Cardiac muscle cell (in vitro differentiated cells and primary cell): ENCODE measurements at places on chromosomes 12 and 14.

GRCh38 chr12:59574406-59574805 lies 21.4 kb upstream of the SLC16A7 start:
- DNase-seq = no peak

DNA sequence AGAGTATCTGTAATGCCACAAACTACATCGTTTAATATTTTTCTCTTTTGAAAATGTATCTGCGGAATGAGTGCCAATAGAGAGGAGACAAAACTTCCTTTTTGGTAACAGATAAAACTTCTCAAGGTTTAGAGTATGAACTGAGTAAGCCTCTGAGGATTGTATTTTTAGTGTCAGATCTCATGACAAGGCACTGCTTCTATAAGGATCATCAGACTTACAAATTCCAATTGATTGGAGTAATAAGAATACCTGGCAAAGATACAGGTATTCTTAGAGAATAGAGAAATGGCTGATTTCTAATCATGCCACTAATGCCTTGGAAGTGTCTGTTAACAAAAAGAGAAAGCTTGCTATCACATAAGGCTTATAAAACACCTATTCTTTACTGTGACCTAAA lies 45.3 kb downstream of the SLC35F4 start:
- DNase-seq = no peak

DNA sequence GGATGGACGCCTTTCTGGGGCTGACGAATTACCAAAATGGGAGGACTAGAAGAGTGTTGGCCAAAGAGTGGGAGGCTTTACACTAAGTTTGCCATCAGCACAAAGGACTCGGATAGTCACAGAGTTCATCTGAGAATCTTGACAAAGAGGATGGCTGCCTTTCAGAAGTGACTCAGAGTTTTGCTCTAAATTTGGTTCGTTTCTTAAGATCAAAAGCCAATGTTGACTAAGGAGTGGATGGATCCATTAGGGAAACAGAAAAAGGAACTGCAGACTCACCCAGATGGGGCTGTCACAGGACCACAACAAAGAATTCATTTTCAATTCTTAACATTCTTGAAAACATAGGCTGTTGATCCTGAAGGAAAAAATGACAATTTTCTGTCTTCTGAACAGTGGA lies 81.3 kb upstream of the DUSP6 start:
- no peak for DNase-seq

DNA sequence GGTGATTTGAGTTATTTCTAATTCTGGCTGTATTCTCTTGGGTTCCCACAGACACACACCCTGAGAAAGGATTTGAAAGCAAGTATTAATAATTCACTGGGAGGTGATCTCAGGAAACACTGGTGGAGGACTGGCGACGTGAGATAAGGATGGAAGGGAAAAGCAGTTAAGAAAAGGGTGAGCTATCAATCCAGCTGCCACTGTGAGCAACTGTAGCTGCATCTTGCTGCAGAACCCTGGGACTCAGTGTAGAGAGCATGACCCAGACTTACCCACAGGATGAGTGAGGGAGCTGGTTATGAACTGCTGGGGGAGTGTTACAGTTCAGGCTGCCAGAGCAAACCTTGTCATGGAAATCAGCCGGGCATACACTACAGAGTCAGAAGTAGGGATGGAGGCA lies 71.9 kb downstream of the RESF1 start:
- DNase-seq = peak; percentile 16

- DNase-seq = no peak
Observed at GRCh38 chr12:72296389-72296788, 24.2 kb downstream of the TRHDE start.

GRCh38 chr14:91891721-91892220 lies 24.4 kb upstream of the TC2N start:
- DNase-seq = peak; percentile 54

DNA sequence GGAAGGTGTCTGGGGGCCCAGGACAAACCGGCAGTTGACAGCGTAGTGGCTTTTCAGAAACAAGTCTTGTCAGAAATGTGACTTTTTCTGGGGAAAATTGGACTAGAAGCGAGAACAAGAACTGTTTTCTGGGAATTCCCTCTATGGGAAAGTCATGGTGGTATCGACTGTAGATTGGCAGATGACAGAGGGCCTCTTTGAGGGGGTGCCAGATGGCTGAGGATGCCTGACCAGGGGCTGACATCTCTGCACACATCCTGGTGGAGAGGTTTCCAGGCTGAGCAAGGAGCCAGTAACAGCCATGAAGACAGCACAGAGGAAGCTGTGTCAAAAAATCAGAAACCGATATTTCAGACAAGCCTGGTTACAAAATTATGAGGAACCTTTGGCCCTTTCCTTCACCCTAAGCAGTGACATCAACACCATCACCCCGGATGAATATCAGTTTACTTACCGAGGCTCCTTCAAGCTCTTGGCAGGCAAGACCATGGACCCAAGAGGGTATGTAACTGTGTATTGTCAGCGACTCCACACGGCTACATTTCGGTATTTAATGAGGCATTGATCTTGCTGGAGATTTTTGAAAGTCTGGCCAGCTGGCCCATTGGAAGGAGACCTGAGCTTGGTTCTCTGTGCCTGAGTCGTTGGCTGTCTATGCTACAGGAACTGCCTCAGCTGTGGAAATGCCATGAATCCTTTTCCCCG lies 1525.3 kb upstream of the TMEM132C start:
- DNase-seq = no peak

DNA sequence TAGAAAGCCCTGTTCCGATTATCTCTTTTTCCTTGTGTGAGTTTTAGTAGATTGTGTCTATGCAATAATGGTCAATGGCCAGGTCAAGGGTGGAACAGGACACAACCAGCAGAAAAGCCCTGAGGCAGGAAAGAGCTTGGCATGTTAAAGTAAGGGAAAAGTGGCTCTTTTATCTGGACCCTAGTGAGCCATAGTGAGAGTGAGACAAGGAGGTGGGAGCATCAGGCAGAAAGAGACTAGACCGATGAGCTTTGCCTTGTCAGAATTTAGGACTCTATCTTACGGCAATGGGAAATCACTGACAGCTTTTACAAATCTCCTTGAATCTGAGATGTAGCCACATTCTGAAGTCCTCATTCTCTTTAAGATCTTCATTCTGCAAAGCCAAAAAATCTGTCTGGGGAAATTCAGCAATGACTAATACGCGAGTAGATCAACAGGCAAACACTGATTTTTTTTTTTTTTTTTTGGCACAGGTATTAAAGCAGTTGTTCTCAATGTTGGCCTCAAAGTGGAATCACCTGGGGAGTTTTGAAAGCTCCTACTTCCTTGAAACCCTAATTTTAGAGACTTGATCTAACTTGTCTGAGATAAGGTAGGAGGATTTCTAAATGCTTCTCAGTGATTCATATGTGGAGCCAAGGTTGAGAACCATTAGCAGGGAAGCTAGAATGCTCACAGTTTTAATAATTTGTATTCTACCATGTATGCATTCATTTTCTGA lies 33.9 kb downstream of the TMEM19 start:
- DNase-seq = no peak

DNA sequence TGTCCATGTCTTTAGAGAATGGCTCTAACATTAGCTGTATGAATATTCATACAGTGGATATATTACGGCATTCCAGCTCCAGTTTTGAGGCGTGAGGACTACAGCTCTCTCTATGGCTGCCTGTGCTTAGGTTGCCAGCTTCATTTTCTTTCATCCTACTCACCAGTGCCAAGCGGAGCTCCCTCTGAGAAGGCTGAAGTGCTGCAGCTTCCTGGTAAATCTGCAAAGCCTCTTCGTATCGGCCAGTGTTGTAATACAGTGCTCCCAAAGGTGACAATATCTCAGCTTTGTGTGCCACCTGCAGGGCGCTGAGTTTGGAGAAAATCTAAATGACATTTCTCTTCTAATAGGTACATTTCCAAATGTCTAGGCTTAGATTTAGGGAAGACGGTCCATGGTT lies 19.8 kb upstream of the OVCH1 start:
- DNase-seq = no peak

DNA sequence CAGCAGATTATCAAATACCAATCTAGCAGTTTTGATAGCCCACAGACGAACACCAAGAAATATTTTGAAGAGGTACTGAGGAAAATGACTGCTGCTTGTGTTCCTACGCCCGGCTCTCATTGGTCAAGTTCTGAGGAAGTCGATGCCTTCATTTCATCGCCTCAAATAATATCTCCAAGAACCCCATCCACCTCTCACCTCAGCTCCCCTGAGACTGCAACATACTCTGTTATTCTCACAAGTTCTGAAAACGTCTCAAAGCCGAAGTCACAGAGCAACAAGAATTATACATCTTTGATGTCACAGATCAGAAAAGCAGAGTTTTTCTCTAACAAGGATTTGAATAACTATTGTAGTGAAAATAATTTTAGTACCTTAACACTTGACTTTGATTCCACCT lies 55.5 kb upstream of the BCAT1 start:
- no peak for DNase-seq

DNA sequence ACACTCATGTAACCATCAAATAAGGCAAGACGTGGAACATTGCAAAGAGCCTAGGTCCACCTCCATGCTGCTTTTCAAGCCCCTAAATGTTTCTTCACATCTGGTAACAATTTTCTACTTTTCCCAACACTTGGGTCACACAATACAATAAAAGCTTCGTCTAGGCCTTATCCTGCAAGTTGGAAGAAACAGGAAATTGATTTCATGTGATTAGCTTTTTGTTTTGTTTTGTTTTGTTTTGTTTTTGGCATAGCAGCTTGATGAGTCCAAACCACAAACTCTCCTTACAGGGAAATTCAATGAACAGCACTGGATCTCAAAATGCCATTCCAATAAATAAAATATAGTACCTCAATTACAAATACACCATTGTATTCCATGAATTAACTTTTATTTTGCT lies 19.3 kb downstream of the TAS2R50 start:
- DNase-seq = no peak

GRCh38 chr14:94110552-94111181 lies at the start of gene IFI27:
TSS of gene IFI27 (plus strand) at chr14:94110736.
- DNase-seq = peak; percentile 66
